Cardiac fibroblast (primary cell): ENCODE measurements at places on chromosomes 2 and 18.

- DNase-seq, result no peak
Measured at GRCh38 chr2:239466061-239466754, 65.4 kb upstream of the HDAC4 start.

- DNase-seq, result peak; percentile 74
Measured at GRCh38 chr2:43340945-43341356, 114.5 kb upstream of the ZFP36L2 start.

GRCh38 chr2:173347305-173348168, 7.1 kb upstream of the CDCA7 start:
- DNase-seq, result no peak

DNA sequence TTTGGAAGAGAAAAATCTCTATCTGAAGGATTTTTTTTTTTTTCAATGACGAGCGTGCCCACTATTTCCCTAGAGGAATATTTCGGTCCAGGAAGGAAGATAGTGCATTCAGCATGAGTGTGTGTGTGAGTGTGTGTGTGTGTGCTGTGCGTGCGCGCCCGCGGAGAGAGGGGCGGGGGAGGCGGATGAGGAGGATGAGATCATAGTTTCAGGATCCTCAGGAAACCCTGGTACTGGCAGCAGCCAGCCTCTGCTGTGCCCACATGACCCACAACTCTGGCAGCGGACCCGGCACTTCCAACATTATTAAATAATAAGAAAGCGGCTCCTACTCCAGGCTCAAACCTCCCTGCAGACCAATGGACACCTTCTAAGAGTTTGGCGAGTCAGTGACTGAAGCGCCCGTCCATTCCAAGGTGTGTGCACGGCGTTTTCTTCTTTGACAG, 217.0 kb upstream of the DTNA start:
- DNase-seq, result peak; percentile 74

DNA sequence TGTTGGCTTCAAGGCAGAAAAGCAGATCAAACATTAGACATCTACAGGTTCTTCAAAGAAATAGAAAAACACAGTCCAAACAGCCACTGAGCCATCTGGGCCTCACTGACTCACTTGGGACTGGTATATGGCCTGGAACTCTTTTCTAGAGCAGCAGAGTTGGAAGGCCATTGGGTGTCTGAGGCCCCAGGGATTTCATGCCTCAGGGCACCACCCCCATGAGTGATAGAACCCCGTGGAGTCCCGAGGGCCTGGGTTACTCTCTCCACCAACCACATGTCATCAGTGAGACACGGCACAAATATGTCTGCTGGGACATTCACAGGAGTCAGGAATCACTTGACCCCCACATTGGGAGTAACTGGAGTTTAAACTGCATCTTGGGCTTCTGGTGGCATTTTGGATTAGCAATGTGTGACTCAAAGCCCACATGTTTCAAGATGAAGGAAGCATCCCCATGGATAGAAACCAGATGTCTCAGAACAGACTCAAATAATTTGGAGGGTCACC, 44.0 kb downstream of the CAPN13 start:
- no peak for DNase-seq

- DNase-seq, result no peak
Measured at GRCh38 chr18:60506190-60506589, 133.6 kb upstream of the MC4R start.
